Stimulated activated CD4-positive, alpha-beta T cell treated with anti-CD3 and anti-CD28 coated beads, Interleukin-12 subunit alpha, Interleukin-12 subunit beta, amount 100 ng/mL, for 24 hours (primary cell): ENCODE measurements at places on chromosomes 1 and 21.

DNA sequence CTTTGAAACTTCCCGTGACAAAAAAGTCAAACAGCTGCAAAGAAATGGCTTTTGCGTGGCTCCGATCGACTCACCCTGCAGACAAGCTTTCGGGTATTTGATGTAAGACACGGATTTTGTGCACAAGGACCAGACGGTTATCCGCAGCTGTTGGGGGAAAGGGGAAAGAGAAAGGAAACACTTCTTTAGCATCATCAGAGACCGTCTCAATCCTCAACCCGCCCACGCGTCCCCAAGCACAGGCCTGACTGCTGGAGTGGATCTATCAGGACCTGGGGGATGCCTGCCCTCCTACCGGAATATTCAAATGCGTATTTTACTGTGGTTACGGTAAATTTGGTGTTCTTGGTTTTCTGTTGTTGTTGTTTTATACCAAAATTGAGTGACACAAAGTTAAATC is 11.2 kb downstream of the WRAP73 start:
- no peak for DNase-seq

- DNase-seq, result no peak
Observed at GRCh38 chr1:229385853-229386456, 43.1 kb upstream of the CCSAP start.

GRCh38 chr1:66336641-66336990 is 197.3 kb upstream of the SGIP1 start:
- DNase-seq, result no peak

- peak; percentile 37 for DNase-seq
Observed at GRCh38 chr1:235910357-235911299, 43.9 kb upstream of the LYST start.

- no peak for DNase-seq
Observed at GRCh38 chr1:2317230-2318065, 73.9 kb downstream of the MORN1 start.

GRCh38 chr1:160407839-160408801 is 7.8 kb downstream of the VANGL2 start:
- no peak for DNase-seq

- DNase-seq, result no peak
Observed at GRCh38 chr1:117312453-117313138, 54.7 kb upstream of the MAN1A2 start.

DNA sequence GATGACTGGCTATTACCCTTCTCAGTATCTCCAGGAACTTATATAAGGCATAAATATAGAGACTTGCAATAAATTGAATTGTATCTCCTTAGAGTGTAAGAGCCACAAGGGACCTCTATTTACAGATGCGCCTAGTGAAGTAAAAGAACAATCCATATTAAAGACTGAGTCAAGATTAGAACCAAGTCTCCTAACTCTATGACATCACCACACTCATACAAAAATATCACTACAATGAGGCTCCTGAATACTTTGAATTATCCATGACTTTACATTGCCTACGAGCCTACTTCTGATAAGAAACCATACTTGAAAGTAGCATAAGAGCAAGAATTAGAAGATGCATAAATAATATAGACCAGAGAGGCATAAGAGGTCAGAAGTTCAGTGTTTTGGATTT is 18.8 kb downstream of the DPYD start:
- DNase-seq, result no peak

DNA sequence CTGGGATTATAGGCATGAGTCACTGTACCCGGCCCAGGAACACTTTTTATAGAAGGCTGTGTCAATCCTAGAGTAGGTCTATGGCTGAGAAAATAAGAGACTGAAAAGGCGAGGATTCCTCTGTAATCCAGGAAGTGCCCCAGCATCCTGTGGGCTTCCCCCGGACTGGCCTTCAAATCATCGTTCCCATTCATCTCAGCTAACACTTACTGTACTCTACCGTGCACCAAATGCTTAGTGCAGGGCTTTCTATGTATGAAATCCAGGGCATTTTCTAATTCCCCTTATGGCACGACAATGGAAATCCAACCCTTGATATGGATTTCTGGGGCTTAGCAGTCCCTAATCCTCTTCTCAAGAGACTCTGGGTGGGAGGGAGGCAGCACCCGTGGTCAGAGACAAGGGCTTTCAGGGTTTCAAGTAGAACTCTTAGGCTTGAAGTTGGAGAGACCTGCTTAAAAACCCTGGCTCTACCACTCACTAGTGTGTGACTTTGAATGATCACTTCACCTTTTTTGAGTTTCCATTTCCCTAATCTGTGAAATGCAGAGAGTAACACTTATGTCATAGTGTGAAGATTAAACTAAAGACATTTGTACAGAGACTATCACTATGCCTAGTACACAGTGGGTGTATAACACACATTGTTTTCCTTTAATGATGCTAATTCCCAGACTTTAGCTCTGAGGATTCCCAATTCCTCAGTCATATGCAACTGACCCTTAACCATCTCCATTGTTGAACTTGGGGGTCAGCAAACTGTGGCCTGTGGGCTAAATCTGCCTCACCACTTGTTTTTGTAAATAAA is 20.3 kb downstream of the MECR start:
- DNase-seq, result no peak

DNA sequence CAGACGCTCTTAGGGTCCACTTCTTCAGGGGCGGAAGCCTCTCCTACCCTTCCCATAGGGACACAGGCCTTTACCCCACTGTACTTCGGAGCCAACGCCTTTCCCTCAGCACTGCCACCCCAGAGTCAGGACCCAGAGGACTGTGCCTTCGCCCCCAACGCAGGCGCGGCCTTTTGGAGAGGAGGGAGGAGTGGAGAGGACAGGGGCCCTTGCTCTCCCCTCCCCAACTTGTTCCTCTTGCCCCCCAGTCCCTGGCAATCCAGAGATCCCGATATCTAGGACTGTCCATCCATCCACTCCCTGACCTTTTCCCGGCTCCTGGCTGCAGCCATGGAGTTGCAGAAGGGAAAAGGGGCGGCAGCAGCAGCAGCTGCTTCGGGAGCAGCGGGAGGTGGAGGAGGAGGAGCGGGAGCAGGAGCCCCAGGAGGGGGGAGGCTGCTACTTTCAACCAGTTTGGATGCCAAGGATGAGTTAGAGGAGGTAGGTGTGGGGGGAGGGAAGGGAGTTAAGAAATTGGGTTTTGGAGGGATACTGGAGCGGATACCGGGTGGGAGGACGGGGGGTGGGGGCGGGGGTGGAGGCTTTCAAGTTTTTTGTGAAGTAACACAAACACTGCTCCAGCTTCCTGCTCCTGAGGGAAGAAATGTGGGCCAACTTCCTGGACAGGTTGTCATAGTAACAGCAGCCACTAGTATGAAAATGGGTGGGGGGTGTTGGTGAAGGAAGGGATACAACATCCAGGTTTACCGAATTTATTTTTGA is 636 bp downstream of the INTS3 start:
- no peak for DNase-seq

- no peak for DNase-seq
Observed at GRCh38 chr1:230267338-230268065, 158.6 kb downstream of the PGBD5 start.

DNA sequence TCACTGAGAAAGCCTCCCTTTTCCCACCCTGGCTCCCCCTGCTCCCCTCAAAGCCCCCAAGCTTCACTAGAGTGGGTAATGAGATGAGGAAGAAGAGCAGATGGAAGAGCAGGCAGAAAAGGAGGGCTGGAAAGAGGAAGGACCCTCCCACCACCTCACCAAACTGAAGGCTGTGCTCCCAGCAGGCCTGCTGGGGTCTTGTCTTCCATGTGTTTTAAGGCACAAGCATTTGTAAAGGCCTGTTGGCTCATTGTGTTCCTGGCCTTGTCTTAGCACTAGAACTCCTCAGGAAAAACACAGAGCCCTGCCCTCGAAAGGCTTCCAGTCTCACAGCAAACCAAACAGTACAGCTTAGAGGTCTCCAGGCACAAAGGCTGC is 51.5 kb downstream of the TOMM20 start:
- no peak for DNase-seq

- no peak for DNase-seq
Observed at GRCh38 chr1:34290831-34291230, 114.1 kb downstream of the C1orf94 start.

DNA sequence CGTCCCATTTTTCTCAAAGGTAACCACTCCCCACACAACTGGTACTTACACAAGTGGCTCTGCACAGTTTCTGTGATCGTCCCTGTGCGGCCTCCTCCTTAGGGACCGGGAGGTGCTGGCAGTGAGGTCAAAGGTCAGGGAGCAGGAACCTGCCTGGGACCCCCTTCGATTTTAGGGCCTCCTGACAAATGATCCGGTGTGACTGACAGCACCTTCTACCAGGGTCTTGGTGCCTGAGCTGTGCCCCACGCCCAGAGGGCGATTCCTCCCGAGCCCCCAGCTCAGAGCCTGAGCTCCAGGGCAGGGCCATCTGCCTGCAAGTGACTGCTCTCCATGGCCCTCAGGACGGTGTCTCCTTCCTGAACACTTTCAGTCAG is 11.8 kb upstream of the TMEM240 start:
- no peak for DNase-seq

GRCh38 chr1:195472291-195472690 is 1135.9 kb downstream of the KCNT2 start:
- no peak for DNase-seq

DNA sequence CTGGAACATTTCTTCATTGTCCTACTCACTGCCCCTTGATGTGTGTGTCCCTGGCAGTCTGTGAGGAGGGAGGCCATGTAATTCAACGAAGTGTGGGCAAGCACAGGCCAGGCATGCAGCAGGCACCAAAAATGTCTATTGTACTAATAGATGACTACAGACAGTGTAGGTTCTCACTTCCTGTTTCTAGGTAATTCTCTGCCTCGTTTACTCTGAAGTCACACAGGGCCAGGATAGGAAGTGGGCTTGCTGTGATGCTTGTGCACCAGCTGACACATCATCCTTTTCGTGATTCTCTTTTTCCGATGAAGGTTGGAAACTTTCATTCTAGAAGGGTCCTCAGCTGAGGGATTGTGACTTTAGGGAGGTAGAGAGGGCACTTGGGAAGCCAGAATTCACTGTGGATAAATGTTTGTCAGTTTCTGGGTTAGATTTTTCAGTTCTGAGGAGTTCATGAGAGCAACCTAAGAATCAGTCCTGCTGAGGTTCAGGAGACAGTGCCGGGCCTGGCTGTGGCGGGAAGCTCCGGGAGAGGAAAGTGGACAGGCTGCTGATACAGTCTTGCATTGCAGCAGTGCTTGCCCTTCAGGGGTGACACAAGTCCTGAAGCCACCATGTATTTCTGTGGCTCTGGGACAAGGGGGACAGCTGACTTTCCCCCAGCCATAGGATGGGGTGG is 4.3 kb upstream of the CSF1 start:
- no peak for DNase-seq

- no peak for DNase-seq
Observed at GRCh38 chr1:99447721-99448120, 183.4 kb downstream of the PLPPR4 start.

DNA sequence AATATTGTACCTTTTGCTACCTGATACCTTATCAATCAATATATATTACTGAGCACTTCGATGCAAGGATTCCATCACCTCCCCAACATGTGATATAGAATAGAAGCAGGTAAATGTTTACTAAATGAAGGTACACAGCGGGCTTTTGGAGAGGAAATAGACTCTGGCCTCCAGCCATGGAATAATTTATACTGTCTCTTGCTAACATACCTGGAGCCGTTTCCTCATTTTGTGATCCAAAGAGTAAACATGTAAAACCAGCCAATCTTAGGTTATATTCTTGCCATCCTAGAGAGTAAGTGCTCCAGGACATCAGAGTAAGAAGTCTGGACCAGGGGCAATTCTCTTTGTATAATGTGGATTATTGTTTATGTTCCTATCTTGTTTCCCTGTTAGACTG is 39.4 kb downstream of the NDUFS5 start:
- DNase-seq, result no peak

DNA sequence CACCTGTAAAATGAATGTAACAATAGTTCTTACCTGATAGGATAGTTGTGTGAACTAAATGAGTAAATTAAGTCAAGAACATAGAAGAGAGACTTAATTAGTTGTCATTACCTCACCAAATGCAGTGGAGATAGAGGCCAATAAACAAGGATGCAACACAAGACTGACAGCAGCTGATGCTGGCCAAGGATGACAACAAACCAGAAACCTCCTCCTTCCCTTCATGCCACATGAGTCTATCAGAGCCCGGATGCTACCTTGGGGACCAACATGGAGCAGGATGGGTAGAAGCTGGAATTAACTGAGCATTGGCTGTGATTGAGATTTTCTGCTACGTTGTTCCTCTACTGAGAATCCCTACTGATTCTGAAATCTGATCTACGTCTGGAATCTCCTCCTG is 30.3 kb upstream of the USP1 start:
- no peak for DNase-seq

DNA sequence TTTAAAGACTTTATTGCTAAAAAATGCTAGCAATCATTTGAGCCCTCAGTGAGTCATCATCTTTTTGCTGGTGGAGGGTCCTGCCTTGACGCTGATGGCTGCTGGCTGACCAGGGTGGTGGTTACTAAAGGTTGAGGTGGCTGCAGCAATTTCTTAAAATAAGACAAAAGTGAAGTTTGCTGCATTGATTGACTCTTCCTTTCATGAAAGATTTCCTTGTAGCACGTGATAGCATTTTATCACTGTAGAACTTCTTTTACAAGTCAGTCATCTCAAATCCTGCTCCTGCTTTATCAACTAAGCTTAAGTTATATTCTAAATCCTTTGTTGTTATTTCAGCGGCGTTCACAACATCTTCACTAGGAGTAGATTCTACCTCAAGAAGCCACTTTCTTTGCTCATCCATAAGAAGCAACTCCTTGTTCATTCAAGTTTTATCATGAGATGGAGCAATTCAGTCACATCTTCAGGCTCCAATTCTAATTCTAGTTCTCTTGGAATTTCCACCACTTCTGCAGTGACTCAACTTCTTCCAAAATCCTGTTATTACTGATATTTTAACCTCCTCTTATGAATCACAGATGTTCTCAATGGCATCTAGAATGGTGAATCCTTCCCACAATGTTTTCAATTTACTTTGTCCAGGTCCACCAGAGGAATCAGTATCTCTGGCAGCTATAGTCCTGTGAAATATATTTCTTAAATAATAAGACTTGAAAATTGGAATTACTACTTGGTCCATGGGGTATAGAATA is 17.6 kb upstream of the RGS1 start:
- DNase-seq, result no peak

GRCh38 chr21:45302082-45303061 is 14.7 kb upstream of the POFUT2 start:
- peak; percentile 43 for DNase-seq

DNA sequence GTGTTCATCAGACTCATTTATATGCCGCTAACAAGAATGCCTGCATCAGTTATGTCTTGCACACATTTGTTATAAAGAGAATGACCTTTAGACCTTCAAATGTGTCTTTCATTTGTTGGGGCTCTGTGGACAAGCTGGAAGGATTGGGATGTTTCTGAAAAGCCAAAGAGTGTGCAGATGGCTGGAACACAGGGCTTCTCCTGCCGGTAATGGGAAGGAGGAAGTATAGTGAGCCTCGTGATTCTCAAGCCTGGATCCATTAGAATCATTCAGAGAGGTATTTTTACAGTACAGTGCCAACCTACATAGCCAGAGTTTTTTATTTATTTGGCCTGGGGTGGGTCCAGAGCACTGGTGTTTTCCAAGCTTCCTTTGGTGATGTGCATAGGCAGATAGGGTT is 40.6 kb upstream of the ATP1A1 start:
- no peak for DNase-seq

GRCh38 chr1:244302876-244303609 is 148.7 kb downstream of the ADSS2 start:
- no peak for DNase-seq
